KG1 (cell line): ENCODE measurements at places on chromosomes 3 and 15.

GRCh38 chr15:29698030-29698701, 124.1 kb downstream of the TJP1 start:
- DNase-seq = no peak

GRCh38 chr3:176274161-176274560, 923.1 kb downstream of the TBL1XR1 start:
- no peak for DNase-seq

DNA sequence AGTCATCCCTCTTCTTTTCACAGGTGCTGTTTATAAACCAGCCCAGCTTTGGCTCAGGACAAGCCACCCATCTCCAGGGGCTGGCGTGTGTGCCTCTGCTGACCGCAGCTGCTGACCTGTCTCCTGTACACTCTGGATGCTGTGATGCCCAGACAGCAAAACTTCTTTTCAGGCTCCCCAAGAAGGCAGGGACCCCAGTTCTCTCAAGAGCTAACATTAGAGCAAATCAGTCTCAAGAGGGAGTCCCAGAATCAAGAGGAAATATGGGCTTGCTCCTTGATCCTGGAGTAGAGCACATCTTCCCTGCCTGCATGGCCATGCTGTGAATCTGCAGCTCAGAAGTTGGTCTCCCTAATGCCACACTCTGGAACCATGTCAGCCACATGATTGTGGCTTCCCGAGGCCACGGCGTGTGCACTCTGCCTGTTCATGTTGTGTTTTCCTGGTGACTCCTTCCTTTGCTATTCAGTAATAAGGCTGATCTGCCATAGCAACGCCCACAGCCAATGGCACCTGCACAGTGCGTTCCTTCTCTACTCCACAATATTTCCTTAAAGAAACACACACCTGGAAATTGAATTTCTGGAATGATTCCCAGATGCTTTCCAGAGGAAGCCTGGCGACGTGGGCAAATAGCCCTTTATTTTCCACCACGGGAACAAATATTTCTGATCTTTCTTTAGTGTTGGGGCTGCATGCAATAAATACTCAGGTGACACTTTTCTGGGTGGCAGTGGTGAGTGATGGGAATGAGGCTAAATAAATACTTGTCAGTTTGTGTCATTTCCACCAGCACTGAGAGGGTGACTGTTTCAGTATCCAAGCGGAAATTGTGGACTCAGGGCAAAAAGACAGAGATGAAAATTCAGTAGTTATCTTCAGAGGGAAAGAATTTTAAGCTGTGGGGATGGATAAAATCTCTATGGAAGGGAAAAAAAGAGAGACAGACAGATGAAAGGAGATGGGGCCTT, 21.9 kb upstream of the THSD4 start:
- DNase-seq = no peak

DNA sequence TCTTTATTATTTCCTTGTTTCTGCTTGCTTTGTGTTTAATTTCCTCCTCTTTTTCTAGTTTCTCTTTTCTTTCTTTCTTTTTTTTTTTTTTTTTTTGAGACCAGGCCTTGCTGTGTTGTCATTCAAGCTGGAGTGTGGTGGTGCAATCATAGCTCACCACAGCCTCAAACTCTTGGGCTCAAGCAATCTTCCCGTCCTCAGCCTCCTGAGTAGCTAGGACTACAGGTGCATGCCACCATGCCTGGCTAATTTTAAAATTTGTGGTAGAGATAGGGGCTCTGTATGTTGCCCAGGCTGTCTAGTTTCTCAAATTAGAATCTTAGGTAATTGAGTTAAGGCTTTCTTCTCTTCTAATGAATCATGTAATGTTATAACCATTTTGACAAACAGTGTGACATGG, 22.4 kb downstream of the SLMAP start:
- DNase-seq = no peak

- no peak for DNase-seq
These were observed 5.2 kb upstream of the WNT7A start for GRCh38 chr3:13884851-13885703.

GRCh38 chr3:26621906-26622620, 509 bp upstream of the LRRC3B start:
- DNase-seq = no peak

DNA sequence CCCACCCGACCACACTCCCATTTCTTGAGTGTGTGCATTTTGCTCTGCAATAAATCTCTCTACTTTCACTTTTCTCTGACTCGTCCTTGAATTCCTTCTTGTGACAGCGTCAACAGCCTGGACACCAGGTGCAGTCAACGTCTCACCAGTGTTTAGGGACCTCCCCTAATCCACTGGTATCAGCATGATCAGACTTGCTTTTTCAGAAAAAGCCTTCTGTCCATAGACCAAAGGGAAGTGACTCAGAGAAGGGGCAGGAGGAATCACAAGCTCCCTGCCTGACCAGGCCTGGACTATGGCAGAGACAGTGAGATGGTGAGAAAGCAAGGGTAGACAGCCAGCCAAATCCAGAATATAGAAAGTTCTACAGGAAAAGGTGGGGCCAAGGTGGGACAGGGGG, 15.5 kb downstream of the CCR5 start:
- no peak for DNase-seq

GRCh38 chr15:96625256-96625655, 294.8 kb downstream of the NR2F2 start:
- no peak for DNase-seq

DNA sequence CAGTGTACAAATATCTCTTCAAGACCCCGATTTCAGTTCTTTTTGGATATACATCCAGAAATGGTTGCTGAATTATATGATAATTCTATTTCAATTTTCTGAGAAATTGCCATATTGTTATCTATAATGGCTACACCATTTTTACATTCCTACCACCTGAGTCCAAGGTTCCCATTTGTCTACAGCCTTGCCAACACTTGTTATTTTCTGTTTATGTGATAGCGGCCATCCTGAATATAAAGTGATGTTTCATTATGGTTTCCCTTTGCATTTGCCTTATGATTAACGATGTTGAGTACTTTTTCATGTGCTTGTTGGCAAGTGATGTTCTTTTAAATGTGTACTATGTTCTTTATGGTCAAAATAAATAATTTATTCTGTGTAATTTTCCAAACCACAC, 8.5 kb downstream of the NR1I2 start:
- no peak for DNase-seq

- no peak for DNase-seq
These were observed 125.5 kb upstream of the PRR20G start for GRCh38 chr3:127413318-127413673.
